ENCODE measurements at places on chromosomes 7 and 10. TPM values are rescaled to one million over a fixed set of nuclear protein-coding genes. Genes with fewer than 3 reads are reported as not detected.

The HTRA1 gene
- total RNA-seq = 23.1 TPM

The C10orf62 gene
- total RNA-seq = not detected

The FKBP6 gene
- total RNA-seq = not detected

The FBXL13 gene
- 0.36 TPM for total RNA-seq

The PAPOLB gene
- under 0.01 TPM for total RNA-seq

GRCh38 chr7:19089378-19089777, 28.1 kb downstream of the TWIST1 start:
- DNase-seq = no peak

- DNase-seq = peak; percentile 47
Measured at GRCh38 chr10:22988581-22989360, 60.9 kb downstream of the ARMC3 start.

DNA sequence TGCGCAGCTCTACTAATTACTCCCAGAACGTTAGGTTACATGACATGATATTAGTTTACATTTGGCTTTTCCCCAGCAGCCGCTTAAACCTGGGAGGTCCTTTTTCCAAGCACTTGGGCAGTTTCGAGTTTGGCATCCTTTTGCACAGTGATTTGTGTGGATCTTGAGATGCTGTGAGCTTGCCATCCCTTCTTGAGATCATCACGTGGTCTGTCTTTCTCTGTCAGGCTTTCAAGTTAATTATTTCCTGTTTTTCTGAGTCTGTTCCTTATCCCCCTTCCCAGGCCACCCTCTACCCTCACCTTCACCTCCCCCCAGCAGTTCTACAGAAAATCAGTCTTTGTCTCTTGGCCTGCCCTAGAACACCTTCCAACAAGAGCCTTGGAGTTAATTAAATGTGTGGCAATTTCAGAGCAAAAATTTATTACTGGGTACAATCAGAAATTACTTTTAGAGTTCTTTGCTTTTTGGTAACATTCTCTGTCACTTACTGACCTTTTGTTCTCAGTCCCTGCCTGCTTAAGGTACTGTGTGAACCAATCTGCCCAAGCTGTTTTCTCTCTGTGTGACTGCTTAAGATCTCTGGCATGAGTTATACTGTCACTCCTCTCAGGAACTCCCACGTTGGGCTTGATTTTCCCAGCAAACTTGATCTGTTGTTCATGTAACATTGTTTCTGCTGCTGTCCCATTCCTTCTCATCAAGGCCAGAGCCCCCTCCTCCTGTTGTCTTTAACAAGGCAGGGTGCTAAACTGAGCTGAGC, 3.1 kb upstream of the SLF2 start:
- DNase-seq = no peak

DNA sequence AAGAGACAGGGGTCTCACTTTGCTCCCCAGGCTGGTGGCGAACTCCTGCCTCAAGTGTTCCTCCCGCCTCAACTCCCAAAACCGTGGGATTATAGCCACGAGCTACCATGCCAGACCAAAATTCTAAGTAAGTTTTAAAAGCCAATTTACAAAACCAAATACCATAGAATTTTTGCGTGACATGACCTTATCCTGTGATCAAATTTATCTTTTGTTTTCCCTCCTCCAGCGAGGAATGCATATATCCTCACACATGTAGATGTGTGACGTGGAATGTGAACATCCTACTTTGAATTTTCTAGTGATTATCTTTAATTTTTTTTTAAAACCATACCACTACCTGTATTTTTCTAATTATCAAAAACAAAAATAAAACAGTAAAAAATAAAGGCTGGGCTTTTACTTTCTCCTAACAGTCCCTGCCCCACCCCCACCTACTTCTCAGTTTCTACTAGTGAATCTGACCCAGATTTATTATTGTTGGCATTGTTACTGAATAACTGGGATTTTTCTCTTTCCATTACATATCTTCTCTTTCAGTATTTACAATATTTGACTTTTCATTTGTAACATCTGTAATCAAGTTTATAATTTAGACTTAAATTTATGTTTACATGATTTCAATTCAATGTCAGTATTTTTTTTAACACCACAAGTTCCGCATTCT, 26.0 kb downstream of the CYTH3 start:
- peak; percentile 58 for DNase-seq

GRCh38 chr7:130419658-130420057, 21.2 kb downstream of the CEP41 start:
- DNase-seq = peak; percentile 6

DNA sequence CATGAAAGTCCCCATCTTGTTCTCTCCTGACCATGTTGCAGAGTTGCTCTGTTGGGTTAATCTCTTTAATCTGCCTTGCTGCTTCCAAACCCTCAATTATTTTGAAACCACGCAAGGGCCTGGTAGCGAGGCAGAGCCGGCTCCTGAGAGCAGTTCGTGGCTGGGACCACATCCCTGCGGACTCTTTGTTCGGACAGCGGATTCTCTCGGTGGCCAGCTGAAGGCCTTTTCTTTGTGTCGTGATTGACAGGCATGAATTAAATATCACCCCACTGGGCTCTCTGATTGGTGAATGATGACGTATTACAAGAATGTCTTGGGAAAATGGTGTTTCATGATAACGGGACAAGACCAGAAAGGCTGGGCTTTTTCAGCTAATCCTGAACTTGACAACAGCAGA, 66.9 kb upstream of the ARHGAP21 start:
- DNase-seq = no peak

GRCh38 chr7:55770778-55771177, 91.8 kb downstream of the SEPTIN14 start:
- no peak for DNase-seq

GRCh38 chr7:94431619-94432280, 37.1 kb downstream of the COL1A2 start:
- DNase-seq = peak; percentile 86

- DNase-seq = no peak
Measured at GRCh38 chr7:71752171-71752935, 620.4 kb downstream of the GALNT17 start.

DNA sequence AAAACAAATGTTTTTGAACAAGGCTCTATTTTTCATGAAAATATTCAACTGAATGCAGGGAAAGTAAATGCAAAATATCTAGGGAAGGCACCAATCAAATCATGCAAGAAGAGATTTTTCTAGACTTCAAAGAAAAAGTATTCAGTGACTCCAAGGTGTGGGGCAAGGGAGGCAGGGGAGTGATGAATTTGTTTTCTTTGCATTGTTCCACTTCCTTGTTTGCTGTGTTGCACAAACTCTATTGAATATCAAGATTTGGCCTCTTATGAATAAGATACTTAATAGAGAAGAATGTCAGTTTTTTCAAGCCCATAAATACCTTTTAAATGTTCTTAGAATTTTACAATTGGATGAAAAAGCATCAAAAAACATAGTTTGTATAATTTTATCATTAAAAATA, 26.4 kb downstream of the STEAP1 start:
- DNase-seq = no peak

GRCh38 chr7:87330316-87330715, 15.1 kb upstream of the CROT start:
- no peak for DNase-seq

GRCh38 chr7:17952387-17952786, 12.1 kb upstream of the SNX13 start:
- no peak for DNase-seq

GRCh38 chr7:8443576-8444467, 10.4 kb downstream of the NXPH1 start:
- no peak for DNase-seq

DNA sequence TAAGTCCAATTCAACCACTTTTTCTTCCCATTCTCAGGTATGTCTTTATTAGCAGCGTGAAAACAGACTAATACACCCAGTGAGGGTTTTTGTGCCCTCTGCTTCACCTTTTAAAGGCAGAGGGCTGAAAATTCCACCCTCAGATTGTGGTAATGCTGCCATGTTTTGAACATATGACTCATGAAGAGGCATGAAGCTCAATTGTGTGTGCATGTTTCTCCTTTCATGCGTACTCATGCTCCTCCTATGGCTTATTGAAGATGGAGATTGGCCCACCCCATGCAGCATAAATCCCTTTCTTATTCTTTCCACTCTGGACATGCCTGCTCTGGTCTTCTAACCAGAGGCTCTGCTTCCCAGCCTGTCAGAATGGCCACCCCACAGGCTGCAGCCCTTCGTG, 168.0 kb upstream of the PRKCQ start:
- DNase-seq = peak; percentile 23

GRCh38 chr10:69327463-69328379, 49.4 kb downstream of the HK1 start:
- DNase-seq = peak; percentile 63

Data from IMR-90 (cell line).